ENCODE measurements at places on chromosomes 6 and 20.

DNA sequence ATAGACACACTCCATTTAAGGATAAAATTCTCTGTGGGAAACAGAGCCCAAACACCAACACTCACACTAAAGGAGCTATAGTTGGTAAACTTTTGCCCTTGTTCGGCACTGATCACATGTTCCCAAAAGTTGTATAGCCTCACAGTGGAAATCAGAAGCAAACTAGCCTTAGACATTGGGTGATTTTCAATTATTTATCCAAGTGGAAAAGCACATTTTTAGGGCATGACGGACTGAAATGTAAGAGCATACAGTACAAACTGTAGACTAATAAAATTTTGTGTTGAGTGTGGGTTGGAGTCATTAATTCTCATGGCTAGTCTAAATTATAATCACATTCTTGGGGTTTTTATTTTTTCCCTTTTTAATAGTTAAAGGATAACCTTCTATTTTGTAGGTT is 202.4 kb downstream of the MOXD1 start:
- DNase-seq, result no peak

- no peak for DNase-seq
These were observed 6.7 kb downstream of the MCUR1 start for GRCh38 chr6:13807696-13808095.

DNA sequence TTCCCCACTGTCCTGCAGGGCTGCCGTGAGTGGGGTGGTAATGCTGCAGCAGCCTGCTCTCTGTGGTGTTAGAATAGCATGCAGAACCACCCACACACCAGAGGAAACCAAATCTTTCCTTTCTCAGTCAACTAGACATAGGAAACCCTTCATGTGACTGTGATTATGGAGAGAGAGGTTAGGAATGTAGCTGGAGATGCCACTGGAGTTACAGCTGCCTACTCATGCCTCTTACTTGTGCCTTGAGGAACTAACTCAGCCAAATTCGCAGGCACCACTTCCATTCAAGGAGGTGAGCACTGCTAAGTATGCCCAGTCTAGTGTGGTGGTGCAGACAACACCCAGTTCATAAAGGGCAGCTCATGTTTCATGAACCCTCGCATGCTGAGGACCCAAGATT is 27.4 kb downstream of the MUC22 start:
- DNase-seq, result no peak

GRCh38 chr20:8020314-8021079 is 936 bp upstream of the TMX4 start:
- no peak for DNase-seq

DNA sequence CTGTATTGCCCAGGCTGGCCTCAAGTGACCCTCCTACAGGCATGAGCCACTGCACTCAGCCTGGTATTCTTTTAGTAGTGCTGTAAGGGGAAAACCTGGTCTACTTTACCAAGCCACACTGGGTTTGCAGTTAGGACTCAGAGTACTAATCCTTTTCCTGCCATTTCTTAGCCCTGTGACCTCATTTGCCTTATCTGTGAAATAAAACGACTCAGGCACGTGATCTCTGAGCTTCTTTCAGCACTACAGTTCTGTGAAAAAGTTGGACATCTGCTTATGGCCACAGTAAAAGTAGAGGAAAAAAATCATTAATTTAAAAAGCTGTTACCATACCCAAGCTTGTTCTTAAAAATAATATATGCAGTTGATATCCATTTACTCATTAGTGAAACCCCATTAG is 1007.5 kb downstream of the KIF16B start:
- no peak for DNase-seq

DNA sequence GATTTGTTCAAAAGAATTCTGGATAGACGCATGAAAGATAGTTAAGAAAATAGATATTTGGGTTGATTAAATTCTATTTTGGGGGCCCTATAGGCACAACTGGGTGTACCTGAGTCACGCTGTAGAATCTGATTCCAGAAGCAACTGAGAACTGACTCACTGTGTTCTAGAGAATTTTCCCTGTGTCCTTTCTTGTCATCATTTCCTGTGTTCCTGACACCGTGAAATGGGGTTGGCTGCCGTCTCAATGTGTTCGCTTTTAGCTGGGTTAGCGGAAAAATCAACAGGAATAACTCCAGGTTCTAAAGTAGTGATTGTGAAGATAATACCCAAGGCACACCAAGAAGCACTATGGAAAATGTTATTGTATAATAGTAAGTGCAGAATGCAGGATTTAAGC is 5.0 kb downstream of the GCNT2 start:
- no peak for DNase-seq

DNA sequence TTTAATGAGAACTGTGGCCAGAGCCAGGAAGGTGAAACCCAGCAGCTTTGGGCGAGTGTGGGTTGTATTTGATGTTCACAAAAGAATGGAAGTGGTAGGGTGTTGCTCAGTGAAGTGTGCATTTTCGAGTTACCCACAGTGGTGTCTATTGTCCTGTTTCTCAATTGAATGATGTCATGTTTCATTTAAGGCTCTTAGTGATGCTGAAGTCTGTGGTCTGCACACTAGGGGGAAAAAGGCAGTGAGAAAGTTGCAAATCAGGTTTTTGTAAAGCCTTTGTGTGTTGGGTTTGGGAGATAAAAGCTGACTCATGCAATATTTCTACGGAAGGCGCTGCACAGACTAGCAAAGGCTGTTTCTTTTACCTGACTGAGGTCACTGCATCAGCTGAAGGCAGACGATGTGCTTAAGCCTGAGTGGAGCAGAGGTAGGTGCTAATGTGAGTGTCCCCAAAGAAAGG is 121.1 kb downstream of the PLEKHG1 start:
- no peak for DNase-seq

GRCh38 chr6:111718326-111718725 is 112.6 kb upstream of the TRAF3IP2 start:
- DNase-seq, result no peak

GRCh38 chr6:71124340-71124739 is 164.3 kb upstream of the OGFRL1 start:
- DNase-seq, result no peak

DNA sequence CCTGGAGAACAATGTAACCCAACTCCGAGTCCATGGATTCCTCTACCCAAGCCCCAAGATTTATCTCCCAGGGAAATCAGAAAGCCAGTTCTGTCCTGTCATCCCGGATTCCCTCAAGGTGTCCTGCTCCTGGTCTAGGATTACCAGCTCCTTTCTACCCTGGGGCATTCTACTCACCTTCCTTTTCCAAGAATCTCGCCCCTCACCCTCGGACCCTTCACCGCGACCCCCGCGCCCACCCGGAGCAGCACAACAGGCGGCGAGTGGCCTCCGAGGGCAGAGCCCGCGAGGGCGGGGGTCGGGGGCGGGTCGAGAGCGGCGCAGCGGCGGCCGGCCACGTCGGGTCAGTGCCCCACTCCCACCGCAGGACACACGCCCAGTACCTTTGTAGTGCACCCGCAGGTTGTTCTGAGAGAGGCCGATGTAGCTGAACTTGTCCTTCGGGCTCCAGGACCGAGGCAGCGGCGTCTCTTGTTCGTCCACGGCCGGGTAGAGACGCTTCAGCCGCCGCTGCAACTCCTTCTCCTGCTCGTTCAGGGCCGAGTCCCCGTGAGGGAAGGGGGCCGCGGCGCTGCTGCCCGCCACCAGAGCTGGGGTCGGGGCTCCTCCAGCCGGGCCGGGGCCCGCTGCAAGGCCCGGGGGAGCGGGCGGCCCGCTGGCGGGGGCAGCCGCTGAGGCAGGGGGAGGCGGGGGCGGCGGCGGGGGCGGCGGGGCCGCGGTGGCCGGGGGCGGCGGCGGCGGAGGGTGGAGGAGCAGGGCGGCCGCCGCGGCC is 897 bp downstream of the RANBP9 start:
- DNase-seq, result peak; percentile 23

DNA sequence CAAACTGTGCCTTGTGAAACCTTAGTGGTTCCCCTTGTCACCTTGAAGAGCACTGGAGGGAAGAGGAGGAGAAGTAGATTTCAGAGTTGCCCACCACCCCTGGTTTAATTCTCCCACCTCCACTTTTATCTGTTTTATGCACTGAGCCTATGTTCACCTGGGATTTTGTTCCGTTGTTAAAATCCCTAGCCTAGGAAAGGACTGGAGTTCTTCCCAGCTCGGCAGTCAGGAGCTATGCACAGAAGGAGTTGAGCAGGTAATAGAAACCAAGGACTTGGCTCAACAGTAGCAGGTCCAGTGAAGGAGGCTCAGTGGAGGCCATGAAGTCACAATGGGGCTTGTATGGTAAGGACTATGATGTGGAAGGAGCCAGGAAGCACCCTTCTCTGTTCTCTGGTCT is 290.3 kb upstream of the PRND start:
- DNase-seq, result no peak

Measured in stimulated activated naive CD4-positive, alpha-beta T cell treated with Interleukin-2 at 50 U/mL for 16 hours (primary cell).